ENCODE measurements at places on chromosomes 12 and 14.

DNA sequence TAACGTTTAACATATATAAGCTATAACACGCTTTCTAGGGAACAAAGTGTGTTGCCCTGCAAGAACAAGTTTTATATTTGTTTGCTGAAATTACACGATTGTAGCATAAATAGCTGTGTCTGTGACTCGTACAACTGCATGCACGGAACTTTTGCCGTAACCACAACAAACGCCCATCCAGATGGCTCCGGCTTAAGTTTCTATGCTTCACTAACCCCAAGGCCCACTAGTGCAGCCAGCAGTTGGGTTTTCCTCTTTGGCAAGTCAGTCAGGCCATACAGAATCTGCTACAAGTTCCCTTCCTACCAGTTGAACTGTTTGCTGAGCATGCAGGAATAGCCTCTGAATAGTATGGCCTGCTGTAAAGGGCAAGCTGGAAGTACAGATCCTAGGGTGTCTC, 12.1 kb downstream of the CSRP2 start:
- DNase-seq = peak; percentile 30

DNA sequence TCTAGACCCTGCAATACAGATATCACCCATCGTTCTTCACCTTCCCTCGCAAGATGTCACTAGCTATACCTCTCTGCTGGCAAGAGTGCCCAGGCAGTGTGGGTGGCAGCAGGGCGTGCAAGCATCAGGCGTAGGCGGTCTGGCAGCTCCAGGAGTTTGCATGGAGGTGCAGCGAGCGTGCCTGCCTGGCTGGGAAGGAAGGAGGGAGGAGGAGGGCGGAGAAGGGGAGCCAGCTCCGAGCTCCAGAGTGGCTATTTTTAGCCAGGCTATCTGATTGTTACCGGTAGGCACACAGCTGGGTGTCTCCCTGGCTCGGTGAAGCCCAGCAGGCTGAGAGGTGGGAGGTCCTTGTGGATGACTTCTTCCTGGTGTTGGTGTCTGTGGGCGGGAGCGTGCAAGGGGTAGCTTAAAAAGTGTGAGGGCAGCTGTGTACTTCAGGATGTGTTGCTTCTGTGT, 6.2 kb downstream of the FOXJ2 start:
- DNase-seq = peak; percentile 14

DNA sequence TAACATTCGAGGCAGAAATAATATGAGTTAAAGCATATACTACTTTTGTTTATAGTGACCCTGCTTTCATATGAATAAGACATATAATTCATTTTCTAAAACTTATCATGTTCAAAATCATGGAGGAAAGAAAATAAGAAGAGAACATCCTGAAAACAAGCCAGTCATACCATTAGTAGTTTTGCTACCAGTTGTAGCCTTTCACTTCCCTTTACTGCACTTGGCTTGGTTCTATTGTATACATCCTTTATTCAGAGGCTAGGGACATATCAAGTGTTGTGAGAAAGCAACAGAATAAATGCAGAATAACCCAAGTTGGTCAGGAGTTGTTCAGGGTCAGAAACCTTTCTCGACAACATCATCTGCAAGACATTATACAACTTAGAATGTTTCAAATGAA, 598.7 kb downstream of the SOX5 start:
- no peak for DNase-seq

GRCh38 chr14:60573943-60574495, 65.1 kb downstream of the SIX6 start:
- DNase-seq = no peak

DNA sequence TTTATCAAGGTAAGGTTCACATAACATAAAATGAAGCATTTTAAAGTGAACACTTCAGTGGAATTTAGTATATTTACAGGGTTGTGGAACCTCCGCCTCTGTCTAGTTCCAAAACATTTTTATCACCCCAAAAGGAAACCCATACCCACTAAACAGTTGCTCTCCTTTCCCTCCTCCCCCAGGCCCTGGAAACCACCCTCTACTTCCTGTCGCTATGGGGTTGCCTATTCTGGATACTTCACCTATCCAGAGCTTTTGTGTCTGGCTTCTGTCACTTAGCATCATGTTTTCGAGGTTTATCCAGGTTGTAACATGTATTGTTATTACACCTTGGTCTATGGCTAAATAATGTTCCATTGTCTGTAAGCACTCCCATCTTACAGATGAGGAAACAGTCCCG, 27.7 kb upstream of the ZFP36L1 start:
- no peak for DNase-seq

GRCh38 chr12:6555018-6555691, 687 bp downstream of the IFFO1 start:
- no peak for DNase-seq

GRCh38 chr12:118064608-118065007, 3.6 kb upstream of the WSB2 start:
- DNase-seq = no peak

- no peak for DNase-seq
Observed at GRCh38 chr12:116533343-116534251, 25.6 kb upstream of the MAP1LC3B2 start.

DNA sequence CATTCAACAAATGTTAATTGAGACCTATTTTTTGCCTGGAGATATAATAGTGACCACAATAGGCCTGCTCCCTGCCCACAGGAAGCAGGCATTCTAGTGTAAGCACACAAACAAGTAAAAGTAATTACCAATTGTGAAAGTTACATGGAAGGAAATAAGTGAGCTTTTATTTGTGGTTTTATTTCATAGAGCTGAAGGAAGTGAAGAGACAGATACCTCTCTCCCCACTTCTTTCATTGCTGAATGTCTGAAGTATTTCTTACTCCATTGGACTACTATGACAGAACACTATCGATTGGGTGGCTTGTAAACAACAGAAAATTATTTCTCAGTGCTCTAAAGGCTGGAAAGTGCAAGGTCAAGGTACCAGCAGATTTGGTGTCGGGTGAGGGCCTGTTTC, 183.5 kb downstream of the PRKCH start:
- no peak for DNase-seq

DNA sequence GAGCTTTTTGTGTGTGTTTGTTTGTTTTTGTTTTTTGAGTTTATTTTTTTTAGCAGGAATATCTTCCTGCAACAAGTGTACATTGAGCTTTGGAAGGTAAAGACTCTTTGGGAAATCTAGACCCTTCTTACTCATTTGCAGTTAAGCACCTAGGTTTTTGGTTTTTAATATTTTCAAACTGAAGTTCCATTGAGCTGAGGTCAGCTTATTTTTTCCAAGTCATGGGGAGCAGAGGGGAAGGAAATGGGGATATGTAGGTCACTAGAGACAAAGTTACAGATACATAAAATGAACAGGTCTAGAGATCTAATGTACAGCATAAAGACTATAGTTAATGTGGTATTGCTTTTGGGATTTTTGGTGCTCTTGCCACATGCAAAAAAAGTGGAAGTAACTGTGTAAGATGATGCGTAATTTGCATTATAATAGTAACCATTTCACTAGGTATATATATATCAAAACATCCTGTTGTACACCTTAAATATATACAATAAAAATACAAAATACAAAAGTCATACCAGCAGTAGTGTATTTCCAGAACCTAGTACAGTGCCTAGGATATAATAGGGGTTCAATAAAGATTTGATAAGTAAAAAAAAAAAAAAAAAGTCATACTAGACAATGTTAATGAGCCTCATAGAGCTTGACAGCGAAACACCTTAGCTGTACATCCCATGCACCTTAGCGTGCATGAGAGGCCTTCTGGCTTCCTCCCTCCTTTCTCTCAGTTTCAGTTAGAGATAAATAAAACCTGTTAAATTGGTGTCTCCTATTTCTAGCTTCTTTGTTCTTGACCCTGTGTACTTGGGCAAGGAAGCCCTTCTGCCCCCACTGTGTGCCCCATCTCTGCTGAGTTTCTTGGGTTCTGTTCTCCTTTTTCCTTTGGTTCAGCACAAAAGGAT, 22.7 kb downstream of the CGRRF1 start:
- no peak for DNase-seq

- no peak for DNase-seq
Observed at GRCh38 chr12:103397536-103397935, 98.2 kb downstream of the C12orf42 start.

- DNase-seq = no peak
Observed at GRCh38 chr14:51869411-51870100, 9.1 kb downstream of the GNG2 start.

GRCh38 chr12:38782359-38782758, 123.0 kb downstream of the CPNE8 start:
- DNase-seq = no peak

- DNase-seq = no peak
Observed at GRCh38 chr14:74401504-74402241, 24.3 kb downstream of the SYNDIG1L start.

- no peak for DNase-seq
Observed at GRCh38 chr12:9051158-9051550, 61.8 kb downstream of the KLRG1 start.

DNA sequence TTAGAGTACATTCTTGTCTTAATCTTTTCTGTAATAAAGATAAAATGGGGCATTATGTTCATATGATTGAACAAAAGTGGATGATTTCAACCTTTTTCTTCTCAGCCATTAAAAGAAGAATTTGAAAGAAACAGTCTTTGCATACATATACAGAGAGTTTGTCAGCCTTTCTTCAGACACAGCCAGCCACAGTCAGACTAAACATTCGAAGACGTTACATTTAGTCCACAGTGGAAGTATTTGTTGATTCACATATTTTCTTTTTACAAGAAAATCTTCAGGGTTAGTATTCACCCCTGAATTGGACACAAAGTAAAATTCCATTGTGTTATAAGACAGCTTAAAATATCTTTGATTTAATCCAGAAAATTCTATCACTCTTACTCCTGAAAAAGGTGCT, 36.2 kb downstream of the ETV6 start:
- no peak for DNase-seq

DNA sequence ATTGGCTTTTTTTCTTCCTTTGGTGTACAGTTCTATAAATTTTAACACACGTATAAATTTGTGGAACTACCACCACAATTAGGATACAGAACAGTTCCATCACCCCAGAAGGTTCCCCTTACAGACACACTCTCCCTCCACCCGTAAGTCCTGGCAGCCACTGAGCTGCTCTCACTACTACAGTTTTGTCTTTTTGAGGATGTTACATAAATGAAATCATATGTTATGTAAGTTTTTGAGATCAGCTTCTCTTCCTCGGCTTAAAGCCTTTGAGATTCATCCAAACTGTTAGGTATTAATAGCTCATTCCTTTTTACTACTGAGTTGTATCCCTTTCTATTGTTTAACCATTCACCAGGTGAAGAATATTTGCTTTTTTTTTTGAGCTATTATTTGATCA, 74.3 kb upstream of the SLC24A4 start:
- DNase-seq = no peak

DNA sequence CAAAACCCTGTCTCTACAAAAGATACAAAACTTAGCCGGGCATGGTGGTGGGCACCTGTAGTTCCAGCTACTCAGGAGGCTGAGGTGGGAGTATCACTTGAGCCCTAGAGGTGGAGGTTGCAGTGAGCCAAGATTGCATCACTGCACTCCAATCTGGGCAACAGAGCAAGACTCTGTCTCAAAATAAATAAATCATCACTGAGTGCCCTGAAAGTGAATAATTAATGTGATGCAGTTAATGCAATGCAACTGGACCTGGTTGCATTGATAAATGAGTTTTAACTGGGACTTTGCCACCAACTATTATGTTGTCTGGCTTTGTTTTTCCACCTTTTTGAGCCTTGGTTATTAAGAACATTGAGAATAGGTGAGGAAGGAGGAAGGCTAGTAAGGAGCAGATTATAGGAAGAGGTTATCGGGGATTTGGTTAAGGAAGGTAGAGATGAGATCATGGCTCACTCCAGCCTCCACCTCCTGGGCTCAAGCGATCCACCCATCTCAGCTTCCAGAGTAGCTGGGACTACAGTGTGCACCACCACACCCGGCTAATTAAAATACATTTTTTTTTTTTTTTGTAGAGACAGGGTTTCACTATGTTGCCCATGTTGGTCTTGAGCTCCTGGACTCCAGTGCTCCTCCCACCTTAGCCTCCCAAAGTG, 8.0 kb downstream of the BORCS5 start:
- DNase-seq = no peak

DNA sequence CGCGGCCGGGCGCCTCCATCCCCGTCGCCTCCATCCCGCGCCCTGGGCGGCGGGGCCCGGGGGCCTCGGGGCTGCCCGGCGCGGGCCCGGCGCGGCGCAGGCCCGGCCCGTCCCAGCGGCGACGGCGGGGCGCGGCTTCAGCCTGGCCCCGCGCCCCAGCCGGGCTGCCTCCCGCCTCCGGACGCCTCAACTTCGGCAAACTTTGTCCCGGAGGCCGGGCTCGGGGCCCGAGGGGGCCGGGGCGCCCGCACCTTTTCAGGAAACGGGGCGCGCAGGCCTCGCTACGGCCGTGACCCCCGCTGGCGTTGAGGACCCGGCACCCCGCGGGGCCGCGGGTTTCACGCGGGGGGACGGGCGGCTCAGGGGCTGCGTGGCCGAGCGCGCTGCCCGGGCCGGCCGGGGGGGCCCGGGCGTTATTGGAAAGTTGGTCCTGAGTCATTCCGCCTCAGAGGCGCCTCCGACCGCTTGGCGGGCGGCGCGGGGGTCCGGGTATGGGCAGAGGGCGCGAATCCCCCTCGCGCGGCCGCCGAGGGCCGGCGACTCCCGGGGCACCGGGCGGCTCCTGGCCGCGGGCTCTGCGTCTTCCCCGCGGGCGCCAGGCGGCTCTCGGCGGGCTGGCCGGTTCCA, 575 bp downstream of the TRAF3 start:
- DNase-seq = no peak

- DNase-seq = no peak
Observed at GRCh38 chr12:10283027-10283426, 24.6 kb upstream of the KLRD1 start.

DNA sequence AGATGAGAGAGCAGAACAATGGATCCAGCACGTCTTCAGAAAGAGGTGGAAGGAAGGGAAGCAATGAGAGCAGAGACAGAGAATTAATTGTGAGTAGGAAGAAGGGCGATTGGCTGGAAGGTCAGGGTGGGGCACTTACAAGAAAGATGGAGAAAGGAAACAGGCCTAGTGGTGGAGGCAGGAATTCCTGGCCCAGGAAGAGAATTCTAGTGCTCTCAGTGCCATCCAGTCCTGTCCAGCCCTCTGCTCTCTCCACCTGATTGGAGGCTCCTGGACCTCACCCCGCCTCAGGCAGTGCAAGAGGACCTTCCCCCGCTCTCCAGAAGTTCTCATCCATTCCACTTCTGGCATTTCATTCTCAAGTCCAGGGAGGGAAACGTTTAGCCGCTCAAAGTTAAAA, 43.0 kb downstream of the NGB start:
- DNase-seq = no peak

Data from RCC 7860 (cell line).